GM10248 (cell line): ENCODE measurements at places on chromosomes 6 and 20.

- DNase-seq, result no peak
Measured at GRCh38 chr20:3209946-3210317, 634 bp downstream of the ITPA start.

GRCh38 chr6:169648617-169649016 is 53.2 kb downstream of the WDR27 start:
- no peak for DNase-seq

- no peak for DNase-seq
Measured at GRCh38 chr6:90458353-90459224, 128.3 kb downstream of the MAP3K7 start.

GRCh38 chr6:120826253-120826652 is 508.0 kb downstream of the TBC1D32 start:
- no peak for DNase-seq

GRCh38 chr6:51479296-51479695 is 608.1 kb downstream of the PKHD1 start:
- DNase-seq, result no peak
